ENCODE measurements at places on chromosomes 16 and 17. TPM values are rescaled to one million over a fixed set of nuclear protein-coding genes. Genes with fewer than 3 reads are reported as not detected.

The MIS12 gene
- total RNA-seq = 21.9 TPM

The ZPBP2 gene
- total RNA-seq = not detected

DNA sequence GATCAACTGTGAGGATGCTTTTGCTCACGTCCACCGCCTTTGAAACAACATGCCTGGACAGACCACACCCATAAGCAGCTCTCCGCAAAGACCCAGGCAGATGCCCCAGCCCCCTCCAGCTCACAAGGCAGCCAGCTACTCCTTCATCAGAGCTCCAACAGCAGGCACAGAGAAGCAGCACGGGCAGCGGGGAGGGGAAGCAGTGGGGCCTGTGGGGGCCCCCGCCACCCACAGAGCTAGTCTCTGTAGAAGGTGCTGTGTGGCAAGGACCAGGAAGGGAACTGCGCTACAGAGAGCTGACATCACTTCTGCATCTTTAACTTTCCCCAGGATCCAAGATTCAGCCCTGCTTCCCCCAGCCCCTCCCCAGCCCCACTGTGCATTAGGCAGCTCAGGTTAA, 10.0 kb upstream of the SCNN1G start:
- no peaks in the 10 kb centered on the region for H3K4me1 ChIP-seq
- H3K27ac ChIP-seq = no peak overlapping the region
- H3K4me3 ChIP-seq = no peak overlapping the region
- H3K36me3 ChIP-seq = no peaks in the 10 kb centered on the region

The CETP gene
- not detected for total RNA-seq

DNA sequence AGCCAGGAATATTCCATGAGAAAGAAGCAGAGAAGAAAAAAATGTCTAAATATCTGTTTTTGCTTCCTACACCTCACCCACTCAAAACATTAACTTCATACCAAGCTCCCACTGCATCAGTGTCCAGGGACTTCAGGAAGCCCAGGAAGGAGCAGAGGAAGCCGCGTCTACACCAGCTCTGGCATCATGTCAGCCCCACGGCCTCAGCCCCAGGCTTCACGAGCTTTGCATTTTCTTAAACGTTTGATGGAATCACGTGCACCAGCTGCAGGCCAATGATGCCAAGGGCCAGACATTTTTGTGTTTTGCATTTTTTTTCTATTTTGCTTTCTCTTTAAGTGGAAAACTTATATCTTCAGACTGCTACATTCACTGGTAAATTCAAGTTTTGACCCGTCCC, 48.6 kb downstream of the CDRT4 start:
- H3K4me3 ChIP-seq = no peak overlapping the region
- no peak overlapping the region for H3K27ac ChIP-seq
- no peak for DNase-seq
- peaks cover 5% of the 10 kb centered on the region for H3K4me1 ChIP-seq
- H3K36me3 ChIP-seq = no peaks in the 10 kb centered on the region

The HERPUD1 gene
- 155 TPM for total RNA-seq

All from type B pancreatic cell (in vitro differentiated cells).